ENCODE measurements at places on chromosomes 6 and 20.

DNA sequence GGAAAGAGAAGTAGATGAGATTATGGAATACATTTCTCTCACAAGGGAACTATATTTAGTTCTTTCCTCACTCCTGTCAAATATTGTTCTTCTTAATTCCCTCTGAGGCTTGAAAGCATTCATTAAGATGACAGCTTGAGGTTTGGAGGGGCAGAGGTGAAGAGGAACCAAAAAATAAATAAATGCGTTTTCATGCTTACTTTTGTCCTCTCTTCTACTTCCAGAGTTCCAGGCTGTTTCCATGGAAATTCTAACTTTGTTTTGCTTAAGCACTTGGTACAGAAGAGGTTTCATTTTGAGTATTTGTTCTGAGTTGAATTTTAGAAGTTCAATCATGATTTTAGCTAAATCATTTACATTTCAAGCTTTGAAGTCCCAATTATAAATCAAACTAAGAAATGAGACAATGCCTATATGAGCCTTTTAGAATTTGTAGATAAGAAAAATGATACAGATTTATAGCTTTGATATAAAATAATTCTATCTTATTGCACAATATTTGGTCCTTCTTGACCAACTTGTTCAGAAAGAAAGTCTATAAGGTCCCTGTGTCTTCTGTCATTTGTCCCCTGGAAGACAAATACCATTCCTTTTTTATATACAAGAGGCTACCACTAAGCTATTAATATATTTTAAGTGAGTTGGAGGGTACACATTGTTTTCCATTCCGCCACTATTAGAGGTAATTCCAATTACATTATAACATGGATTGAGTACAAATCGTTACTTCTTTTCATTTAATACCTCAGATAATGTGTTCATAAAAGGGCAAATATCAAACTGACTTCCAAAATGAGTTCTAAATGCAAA is 16.3 kb downstream of the RBM24 start:
- no peak for DNase-seq

- no peak for DNase-seq
Observed at GRCh38 chr20:40588891-40589290, 100.1 kb downstream of the MAFB start.

- DNase-seq = no peak
Observed at GRCh38 chr20:2741881-2742280, 49.3 kb downstream of the EBF4 start.

- DNase-seq = no peak
Observed at GRCh38 chr6:126937426-126937825, 181.0 kb upstream of the RSPO3 start.
